Kidney glomerular epithelial cell (primary cell): ENCODE measurements at places on chromosomes 1 and 21.

DNA sequence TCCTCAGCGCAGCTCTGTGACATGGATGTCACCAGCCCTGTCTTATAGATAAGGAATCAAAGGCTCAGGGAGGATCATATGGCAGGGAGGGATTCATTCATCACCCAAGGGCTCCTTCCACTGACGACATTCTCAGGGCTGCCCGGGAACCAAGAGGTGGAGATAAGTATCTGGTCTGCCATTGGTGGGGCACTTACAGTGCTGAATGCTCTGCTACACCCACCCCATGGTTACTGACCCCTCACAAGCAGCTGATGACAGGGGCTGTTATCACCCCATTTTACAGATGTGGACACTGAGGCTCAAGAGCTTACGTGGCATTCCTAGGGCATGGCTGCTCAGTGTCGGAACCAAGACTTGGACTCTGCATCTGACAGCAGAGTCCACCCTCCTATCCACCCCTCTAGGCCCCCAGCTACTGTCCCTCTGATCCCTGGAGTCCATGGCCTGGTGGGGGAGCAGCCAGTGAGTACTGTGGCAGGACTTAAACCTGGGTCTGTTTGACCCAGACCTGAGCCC, 155.1 kb downstream of the PTPRU start:
- no peak for DNase-seq

GRCh38 chr1:21254335-21254951, 35.8 kb downstream of the ECE1 start:
- no peak for DNase-seq

GRCh38 chr1:59218521-59219236, 78.2 kb upstream of the FGGY start:
- no peak for DNase-seq

- DNase-seq: no peak
Observed at GRCh38 chr1:161817176-161817730, 51.1 kb downstream of the ATF6 start.

DNA sequence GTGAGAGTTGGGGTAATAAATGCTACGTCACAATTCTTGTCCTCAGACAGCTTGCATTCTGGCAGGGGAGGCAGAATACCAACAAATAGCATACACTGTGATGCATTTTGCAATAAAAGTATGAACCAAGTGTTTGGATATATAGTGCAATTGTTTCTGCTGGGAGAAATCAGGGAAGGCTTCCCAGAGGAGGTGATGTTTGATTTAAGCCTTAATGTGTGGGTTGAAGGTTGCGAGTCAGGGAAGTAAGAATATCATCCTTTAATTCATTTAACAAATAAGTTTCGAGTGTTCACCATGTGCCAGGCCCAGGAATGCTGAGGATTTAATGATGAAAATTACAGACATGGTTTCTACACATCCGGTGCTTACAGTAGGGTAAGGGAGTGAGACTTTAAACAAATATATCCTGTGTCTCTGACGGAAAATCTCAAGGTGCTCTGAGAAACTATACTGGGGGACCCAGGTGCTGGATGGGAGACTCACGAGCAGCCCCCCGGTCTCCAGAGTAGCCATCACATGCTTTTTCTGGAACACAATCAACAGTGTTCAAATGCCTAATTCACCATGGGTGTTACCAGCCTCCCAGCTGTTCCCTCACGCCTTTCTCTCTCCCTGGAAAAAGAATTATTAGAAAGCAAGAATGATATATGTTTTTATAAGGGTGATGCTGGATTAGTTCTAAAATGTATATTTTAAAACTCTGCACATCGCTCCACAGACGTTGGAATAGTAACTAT, 31.7 kb downstream of the RASSF5 start:
- DNase-seq: no peak

GRCh38 chr1:58765441-58765840, 18.4 kb downstream of the JUN start:
- DNase-seq: no peak

GRCh38 chr1:87785386-87785785, 456.7 kb downstream of the LMO4 start:
- no peak for DNase-seq
